ENCODE measurements at places on chromosomes 7 and 10. TPM values are rescaled to one million over a fixed set of nuclear protein-coding genes. Genes with fewer than 3 reads are reported as not detected.

Gene EPO
- not detected for polyA plus RNA-seq

Gene CHAT
- not detected for polyA plus RNA-seq

Gene OR13A1
- not detected for polyA plus RNA-seq

Gene SBDS
- 231 TPM for polyA plus RNA-seq

DNA sequence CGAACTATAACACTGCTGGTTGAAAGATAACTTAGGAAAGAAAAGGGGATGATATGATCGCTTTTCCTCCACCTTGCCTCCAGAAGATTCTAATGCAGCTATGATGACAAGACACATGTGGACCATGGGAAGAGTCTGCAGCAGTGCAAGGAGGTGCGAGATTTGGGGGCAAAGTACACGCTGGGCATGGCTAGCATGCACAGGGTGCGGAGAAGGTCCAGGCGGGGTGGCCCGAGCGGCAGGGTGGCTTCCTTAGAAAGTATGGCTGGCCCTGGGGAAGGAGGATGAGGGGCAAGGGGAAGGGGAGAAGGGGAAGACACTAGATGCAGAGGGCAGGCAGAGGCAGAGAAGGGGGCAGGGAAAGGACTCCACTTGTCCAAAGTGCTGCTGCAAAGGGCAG, 15.6 kb downstream of the ATXN7L1 start:
- no peak for DNase-seq

GRCh38 chr7:155927905-155928304, 115.6 kb upstream of the SHH start:
- no peak for DNase-seq

GRCh38 chr7:75055830-75056772, 17.5 kb downstream of the RCC1L start:
- DNase-seq = peak; percentile 89

DNA sequence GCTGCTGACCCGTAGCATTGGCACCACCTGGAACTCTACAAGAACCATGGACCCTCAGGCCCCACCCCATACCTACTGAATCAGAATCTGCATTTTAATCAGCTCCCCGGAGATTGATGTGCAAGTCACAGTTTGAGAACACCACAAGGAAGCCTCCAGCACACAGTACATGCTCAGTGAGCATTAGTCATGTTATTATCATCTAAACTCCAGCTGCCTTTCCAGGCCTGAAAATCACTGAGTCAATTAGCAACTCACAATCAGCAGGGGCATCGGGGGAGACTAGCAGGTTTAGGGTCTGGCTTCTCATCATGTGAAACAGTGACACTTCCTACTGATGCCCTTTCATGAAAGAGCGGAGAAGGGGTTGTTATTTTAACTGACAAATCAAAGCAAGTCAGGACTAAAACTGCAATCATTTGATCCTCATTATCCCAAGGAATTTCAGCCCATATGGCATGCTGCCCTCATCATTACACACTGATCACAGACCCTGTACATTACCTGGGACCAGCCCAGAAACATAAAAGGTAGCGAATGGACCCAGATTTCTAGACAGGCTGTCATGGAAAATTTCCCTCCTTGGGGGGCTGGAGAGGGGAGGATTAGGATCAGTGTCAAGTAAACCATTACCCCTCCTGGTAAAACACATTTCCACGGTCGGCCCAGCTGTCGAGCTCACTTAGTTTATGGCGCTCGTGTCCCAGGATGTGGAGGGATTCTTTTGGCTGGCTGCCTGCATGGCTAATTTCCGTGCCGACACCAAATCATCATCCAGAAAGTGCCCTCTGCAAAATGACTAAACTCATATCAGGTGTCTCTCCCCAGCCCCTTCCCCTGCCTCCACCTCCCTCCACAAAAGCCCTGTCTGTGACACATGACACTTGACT, 122.8 kb downstream of the PRLHR start:
- DNase-seq = no peak

GRCh38 chr7:34596887-34597286, 61.1 kb upstream of the NPSR1 start:
- DNase-seq = no peak

GRCh38 chr10:114703377-114704107, 45.5 kb upstream of the ABLIM1 start:
- no peak for DNase-seq

DNA sequence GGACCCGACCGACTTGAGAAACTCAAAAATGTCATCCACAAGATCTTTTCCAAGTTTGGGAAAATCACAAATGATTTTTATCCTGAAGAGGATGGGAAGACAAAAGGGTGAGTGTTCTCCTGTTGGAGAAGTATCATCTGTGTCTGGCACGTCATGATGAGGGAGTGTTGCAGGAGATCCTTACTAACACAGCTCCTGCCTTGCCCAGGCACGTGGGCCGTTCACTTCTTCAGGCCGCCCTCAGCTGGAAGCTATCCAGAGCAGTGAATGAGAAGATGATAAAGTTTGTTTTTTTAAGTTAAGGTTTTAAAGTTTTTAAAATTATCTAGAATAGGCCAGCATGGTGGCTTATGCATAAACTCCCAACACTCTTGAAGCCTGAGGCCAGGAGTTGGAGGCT, 6.2 kb downstream of the EIF3B start:
- DNase-seq = no peak

GRCh38 chr7:46844486-46844885, 737.4 kb downstream of the TNS3 start:
- peak; percentile 19 for DNase-seq

Data from muscle of back (tissue), 13 donors.